ENCODE measurements at places on chromosomes 12 and 14. TPM values are rescaled to one million over a fixed set of nuclear protein-coding genes. Genes with fewer than 3 reads are reported as not detected.

- no peak for DNase-seq
Measured at GRCh38 chr14:25843481-25844470, 754.1 kb downstream of the NOVA1 start.

GRCh38 chr12:110545812-110546211 is 37.3 kb downstream of the PPTC7 start:
- DNase-seq, result no peak

- no peak for DNase-seq
Measured at GRCh38 chr14:98915625-98916024, 356.4 kb downstream of the BCL11B start.

DNA sequence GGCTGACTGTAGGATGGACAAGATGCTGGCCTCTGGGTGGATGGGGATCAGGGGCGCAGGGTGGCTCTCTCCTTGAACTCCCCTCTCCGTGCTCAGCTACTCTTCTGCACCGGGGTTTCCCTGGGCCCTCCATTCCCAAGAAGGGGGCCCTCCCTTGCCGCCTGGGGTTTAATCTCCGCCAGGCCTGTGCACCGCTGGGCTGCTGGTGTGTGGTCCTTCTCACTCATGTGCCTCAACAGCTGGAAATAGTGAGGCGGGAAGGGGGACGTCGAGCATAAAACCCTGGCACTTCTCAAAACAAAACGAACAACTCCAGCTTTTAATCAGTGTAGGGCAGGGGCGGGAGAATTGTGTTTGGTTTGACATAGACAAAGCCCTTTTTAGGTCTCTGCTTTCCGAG is 19.0 kb upstream of the SMOC1 start:
- DNase-seq, result no peak

DNA sequence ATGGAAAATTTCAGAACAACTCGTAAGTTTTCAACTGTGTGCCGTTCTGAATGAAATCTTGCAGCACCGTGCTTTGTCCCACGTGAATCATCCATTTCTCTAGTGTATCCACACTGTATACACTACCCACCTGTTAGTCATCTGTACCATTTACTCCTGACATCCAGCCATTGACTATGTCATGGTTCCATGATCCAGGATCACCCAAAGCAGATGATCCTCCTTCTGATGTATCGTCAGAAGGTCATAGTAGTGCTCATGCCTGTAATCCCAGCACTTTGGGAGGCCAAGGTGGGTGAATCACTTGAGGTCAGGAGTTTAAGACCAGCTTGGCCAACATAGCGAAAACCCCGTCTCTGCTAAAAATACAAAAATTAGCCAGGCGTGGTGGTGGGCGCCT is 122.9 kb downstream of the PPHLN1 start:
- DNase-seq, result no peak

- no peak for DNase-seq
Measured at GRCh38 chr12:115070313-115070712, 386.3 kb upstream of the TBX3 start.

DNA sequence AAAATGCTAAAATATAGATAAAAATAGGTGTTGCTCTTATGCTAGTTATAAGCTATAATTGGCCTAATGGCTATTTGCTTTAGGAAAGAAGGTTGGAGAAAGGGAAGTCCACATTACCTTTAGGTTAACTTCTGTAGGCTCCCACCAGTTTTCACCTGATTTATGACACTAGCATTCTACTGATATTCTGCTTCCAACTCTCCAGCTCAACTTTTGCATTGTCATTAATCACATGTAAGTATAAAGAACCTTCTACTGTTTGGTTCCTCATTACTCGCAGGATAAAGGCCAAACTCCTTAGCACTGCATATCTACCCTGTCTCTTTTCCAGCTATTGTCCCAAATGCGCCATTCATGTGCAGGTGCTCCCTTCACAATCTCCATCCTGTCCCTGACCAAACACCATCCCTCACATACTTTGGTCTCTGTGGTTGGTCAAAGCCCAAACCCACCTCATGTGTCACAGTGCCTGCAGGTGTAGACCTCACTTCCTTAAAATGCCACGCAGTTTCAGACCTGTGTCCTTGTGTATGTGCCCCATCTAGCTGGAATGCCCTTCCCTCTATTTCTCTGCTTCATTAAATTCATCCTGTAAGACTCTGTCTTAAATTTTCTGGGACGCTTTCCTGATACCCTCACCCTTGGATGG is 3.3 kb downstream of the DDHD1 start:
- DNase-seq, result no peak

GRCh38 chr12:9811621-9812020 is 15.7 kb upstream of the KLRF1 start:
- no peak for DNase-seq

Gene LUM
- not detected for total RNA-seq

Gene TCL1A
- not detected for total RNA-seq

Gene ANKRD9
- 10.0 TPM for total RNA-seq

Gene TIGAR
- total RNA-seq, result 15.8 TPM

Measured in activated CD8-positive, alpha-beta T cell treated with anti-CD3 and anti-CD28 coated beads, Interleukin-2, amount 10 ng/mL, durations not matched to agents 7 days and 5 days (primary cell).